ENCODE measurements at places on chromosomes 1 and 21.

GRCh38 chr1:154384650-154385489, 20.3 kb upstream of the IL6R start:
- DNase-seq: no peak

GRCh38 chr1:219897914-219898313, 30.4 kb downstream of the SLC30A10 start:
- DNase-seq: no peak

- DNase-seq: no peak
Measured at GRCh38 chr1:239870194-239870593, 221.5 kb upstream of the FMN2 start.

DNA sequence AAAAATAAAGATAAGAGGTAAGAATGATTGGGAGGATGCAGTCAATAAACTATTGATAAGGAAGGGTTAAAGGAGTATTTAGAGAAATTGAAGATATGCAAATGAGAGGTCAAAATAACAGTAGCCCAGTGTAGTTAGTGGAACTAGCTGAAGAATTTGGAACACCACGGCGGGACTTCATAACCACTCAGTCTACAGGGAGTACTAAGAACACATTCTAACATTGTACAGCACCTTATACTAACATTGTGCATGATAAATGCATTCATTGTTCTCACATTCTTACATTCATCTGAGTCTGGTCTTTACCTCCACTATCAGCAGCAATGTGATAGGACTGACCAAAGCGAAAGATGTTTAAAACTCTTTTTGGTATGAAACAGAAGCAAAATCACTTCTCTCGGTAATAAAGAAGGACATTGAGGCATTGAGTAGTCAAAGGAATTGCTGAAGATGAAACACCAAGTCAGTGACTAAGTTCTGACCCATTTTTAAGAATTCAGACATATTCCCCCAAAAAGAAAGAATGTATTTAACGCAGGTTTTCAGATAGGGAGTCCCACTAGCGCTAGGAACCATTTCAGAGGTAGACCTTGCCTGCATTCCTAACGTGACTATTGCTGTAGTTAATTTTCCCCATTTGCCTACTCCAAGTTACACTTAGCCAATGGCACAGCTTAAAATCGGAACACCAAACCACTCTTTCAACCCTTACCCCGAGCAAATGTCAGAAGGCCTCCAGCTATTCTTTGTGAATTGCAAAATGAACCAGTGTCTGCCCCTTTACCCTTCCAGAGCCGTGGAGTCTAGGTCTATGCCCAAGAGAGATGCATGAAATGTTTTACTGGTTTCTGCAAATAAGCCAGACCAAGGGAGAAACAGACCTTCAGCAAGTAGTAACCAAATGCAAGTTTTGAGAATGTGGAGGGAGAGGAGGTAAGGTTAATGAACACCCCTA, 108.8 kb upstream of the IRF2BP2 start:
- DNase-seq: no peak

DNA sequence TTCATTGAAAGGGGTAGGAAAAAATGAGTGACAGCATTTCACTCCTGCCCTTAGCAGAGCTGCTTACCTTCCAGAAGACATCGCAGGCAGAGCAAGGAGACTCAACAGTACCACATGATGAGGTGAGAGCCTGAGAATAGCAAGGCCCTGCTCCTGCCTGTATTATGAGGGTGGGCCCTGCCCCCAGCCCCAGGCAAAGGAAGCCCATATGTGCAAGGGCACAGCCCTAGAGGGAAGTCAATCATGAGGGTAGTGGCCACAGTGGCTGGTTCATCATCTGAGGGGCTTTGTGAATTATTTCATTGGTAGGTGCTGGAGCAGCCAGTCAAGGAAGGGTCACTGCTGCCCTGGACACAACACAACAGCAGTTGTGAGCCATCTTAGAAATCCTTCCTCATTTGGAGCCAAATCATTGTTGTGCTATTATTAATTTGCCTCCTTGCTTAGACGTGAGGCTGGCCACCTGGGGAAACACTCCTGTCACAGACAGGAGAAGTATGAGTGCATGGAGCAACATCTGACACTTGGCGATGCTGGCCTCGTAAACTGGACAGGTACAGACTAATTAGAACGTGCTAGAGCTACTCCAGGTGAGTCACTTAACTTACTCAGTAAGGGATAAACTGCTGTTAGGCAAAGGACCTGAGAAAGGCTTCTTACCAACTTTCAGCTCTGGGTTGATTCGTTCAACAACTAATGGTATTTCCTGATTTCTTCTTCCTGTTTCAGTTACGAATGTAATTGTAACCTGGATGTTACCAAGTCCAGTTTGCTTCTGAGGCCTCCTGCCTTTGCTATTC, 22.7 kb upstream of the ACBD6 start:
- no peak for DNase-seq

- no peak for DNase-seq
Measured at GRCh38 chr1:10117865-10118264, 85.1 kb downstream of the UBE4B start.

DNA sequence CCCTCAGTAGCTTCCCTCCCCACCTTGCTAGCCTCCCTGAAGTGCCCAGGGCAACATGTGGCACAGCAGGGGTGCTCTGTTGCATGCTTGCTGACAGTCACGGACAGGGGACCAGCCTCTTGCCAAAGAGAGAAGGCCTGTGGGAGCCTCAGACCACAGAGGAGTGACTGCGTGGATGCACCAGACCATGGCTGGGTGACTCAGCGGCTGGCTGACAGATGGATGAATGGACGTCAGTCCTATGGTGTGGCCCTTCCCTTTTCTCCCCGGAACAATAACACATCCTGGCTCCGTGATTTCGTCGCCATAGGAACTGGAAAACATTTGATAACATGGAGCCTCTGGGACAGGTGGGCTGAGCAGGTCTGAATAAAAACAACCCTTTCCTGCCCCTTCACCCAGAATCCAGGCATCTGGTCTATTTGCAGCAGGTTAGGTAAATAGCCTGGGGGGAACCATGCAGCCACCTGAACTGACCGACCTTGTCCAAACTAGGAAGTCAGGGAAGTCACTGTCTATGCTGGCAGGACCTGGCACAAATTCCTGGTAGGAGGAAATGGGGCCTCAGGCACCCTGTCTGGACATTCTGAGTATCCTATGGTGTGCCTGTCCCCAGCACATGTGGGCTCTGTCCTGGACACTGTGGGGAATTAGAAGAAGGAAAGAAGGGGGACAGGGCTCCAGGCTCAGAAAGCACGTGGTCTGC, 53.3 kb downstream of the NENF start:
- DNase-seq: no peak

GRCh38 chr21:38258521-38259485, 2.0 kb downstream of the KCNJ15 start:
- no peak for DNase-seq

DNA sequence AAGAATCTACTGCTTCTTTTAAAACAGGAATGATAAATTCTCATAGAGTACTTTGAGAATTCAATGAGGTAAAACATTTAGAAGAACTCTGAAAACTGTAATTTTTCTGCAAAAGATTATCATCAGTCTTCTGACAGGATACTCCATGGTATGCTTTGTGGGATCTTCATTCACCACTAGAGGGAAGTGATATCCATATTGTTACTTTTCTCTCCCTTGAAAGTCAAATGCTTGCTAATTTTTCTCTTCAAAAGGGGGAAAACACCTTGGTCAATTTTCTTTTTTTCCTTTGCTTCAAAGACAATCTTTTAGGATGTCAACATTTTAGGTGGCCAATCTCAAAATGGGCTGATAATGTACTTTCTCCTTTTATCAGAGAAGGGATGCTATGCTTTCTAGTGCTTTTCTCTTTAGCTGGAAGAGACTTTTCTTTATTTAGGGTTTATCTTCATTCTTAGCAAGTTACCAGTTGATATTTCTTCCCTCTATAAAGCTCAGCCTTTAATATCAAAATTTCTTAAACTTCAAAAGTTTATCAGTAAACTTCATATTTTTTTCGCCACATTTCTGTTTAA, 95.5 kb downstream of the NEGR1 start:
- DNase-seq: no peak

GRCh38 chr1:161749509-161750407, at the start of gene DUSP12:
TSS of gene DUSP12 (plus strand) at chr1:161749786. CDS start at chr1:161749802, 16 bp downstream.
- peak; percentile 65 for DNase-seq

Measured in T-helper 17 cell (primary cell).